GM12878 (cell line): ENCODE measurements at places on chromosomes 13 and 19. TPM values are rescaled to one million over a fixed set of nuclear protein-coding genes. Genes with fewer than 3 reads are reported as not detected.

The QPCTL gene
- total RNA-seq, result 22.6 and 23.9 TPM in 2 replicates

The PRR22 gene
- 2.5 and 3.1 TPM in 2 replicates for total RNA-seq

The BRME1 gene
- 0.72 and 1.9 TPM in 2 replicates for total RNA-seq

The ZNF492 gene
- not detected in 2 replicates for total RNA-seq

DNA sequence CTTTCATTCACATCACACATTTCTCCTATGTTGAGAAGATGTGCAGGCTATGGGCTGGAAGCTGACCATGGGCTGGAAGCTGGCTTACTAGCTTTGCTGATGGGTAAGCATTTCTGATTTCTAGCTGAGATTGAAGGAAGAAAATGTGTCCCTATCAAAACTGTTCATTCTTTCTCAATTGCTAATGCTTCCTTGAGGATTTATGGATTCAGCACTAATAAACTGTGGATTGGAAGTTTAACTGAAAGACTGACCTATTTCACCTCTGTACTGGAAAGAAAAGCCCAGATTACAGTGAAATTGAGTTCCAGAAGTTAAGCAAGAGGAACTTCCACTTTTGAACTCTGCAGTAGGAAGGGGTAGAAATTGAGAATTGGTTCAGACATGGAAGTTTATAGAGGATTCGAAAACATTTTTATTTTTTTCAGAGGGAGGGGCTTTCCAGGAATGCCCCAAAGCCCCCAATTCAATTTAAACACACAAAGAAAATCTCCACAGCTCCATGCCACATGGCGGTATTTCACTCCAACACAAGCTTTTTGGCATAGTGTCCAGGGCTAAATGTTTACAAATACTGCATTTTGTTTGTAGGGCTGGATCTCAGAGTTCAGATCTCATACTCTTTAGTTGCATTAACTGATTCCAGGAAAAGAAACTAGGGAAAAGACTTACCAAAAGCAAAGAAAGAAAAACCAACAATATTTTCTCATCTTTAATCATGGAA lies 61.2 kb upstream of the ARGLU1 start:
- no peak for DNase-seq

DNA sequence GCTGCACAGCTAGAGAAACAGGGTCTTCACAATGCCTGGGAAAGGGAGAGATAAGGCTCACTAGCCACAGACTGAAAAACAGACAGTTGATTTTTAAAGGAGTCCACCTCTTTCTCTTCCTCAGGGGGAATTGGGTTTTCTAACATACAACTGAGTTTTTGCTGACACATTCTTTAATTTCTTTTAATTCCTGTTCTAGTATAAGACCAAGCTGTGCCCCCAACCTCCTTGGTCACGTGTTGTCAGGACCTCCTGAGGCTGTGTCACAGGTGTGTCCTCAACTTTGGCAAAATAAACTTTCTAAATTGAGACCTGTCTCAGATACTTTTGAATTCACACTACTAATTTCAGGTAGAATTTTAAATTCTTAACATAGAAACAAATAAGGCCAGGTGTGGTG lies 12.1 kb upstream of the ZNF492 start:
- no peak for DNase-seq

- no peak for DNase-seq
Observed at GRCh38 chr19:14686411-14686810, 3.4 kb upstream of the ZNF333 start.

DNA sequence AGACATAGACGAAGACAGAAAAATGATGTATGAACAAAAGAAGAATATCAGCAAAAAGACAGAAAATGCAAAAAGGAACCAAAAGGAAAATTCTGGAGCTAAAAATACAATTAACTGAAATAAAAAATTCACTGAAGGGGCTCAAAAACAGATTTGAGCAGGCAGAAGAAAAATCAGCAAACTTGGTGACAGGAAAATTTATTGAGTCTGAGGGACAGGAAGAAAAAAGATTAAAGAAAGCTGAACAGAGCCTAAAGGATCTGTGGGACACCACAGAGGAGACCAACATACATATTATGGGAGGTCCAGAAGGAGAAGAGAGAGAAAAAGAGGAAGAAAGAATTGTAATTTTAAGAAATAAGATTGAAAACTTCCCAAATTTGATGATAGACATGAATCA lies 7.4 kb upstream of the LSR start:
- no peak for DNase-seq

DNA sequence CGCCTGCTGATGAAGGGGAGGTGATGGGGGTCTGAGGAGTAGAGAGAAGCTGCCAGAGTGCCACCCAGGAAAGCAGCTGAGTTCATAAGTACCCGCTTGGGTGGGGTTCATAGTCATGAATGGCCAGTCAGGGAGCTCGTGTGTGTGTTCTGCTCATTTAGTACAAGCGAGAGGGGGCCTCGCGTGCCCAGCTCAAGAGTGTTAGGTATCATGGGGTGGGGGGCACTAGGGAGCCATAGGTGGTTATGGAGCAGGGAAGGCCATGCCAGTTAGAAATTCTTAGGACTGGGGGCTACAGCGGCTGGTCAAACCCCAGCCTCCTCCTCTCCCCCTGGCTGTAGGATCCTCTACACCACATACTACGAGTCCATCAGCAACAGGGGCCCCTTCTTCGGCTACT lies 46.8 kb downstream of the CD320 start:
- no peak for DNase-seq

GRCh38 chr19:11203194-11204075 lies 6.1 kb upstream of the KANK2 start:
- DNase-seq, result no peak

DNA sequence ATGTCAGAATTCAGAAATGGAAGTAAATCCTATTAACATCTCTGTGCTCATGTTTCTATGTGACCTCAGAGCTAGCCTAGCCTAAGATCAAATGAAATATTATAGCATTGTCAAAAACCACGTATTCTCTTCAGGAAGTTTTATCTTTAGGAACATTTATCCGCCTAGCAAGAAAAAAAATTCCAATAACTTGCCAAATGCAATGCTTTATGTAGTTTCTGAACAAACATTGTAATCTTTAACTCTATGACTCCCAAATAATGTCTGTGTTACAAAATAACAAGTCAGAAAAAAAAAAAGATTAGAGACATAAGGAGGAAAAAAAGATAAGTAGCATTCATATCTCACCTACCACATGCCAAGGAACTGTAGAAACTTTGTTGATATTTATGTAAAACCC lies 18.4 kb upstream of the IPO5 start:
- DNase-seq, result no peak

DNA sequence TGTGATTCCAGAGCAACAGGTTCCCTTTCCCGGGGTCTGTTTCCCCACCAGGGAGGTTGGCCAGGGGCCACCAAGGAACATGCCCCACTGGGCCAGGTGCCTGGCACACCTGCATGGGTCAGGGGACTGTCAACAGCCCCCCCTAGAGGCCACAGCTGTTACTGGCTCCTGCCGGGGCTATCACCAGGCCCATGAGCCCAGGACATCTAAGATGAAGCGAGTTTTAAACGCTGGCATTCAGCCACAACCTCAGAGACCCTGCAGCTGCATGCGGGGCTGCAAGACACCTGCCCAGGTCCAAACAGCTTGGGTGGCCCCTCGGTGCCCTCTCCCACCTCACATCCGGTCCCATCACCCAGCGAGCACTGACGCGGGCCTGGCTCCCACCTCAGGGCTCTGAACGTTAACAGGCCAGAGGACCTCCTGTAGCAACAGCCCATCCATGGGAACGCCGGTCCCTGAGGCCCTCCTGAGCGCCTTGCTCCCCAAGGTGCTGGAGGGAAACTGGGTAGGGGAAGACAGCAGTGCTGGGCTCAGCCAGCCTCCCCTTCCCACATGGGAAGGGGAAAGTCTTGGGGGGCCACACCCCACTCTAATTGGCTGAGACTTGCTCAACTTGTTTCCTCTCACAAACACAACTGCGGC lies 12.0 kb downstream of the KHSRP start:
- no peak for DNase-seq

GRCh38 chr13:46541210-46541609 lies 11.8 kb upstream of the LRCH1 start:
- no peak for DNase-seq

GRCh38 chr13:48258002-48258401 lies 25.0 kb downstream of the ITM2B start:
- DNase-seq, result no peak

- no peak for DNase-seq
Observed at GRCh38 chr19:36152352-36153091, at the start of gene COX7A1. COX7A1 (minus strand) TSS chr19:36152447; CDS start chr19:36152407, 40 bp downstream.

- DNase-seq, result no peak
Observed at GRCh38 chr19:46963093-46963734, 56.4 kb upstream of the NPAS1 start.

DNA sequence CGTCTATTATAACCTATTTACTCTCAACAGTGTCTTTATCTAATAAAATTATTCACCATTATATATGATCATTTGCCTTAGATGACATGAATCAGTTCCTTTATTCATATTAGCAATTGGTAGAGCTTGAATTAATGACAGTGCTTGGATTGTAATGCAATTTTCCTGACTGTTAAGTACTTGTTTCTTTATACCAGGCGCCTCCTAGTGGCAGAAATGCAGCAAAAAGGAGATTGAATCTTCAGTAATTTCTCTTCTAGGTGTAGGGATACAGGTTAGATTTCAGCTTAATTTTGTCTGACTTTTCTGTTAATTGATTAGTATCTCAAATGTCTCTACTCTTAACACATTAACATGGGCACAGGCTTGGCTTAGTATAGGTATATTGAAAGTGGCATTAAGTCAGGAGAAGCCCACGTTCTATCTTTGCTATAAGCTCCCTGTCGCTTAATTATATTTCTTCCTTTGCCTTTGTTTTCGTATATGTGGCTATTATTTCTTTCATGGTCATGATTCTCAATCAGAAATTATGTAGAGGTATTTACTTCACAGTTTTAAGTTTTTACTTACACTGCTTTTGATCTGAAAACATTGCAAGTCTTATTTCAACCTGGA lies 9.1 kb upstream of the LHFPL6 start:
- no peak for DNase-seq
